ENCODE measurements at places on chromosomes 2 and 18.

GRCh38 chr2:11757101-11757500 lies 10.7 kb downstream of the LPIN1 start:
- ATAC-seq: no peak

- ATAC-seq: peak; percentile 91
Measured at GRCh38 chr2:198371921-198372543, 567.6 kb downstream of the PLCL1 start.

- ATAC-seq: no peak
Measured at GRCh38 chr2:215973954-215974699, 39.2 kb downstream of the MREG start.

DNA sequence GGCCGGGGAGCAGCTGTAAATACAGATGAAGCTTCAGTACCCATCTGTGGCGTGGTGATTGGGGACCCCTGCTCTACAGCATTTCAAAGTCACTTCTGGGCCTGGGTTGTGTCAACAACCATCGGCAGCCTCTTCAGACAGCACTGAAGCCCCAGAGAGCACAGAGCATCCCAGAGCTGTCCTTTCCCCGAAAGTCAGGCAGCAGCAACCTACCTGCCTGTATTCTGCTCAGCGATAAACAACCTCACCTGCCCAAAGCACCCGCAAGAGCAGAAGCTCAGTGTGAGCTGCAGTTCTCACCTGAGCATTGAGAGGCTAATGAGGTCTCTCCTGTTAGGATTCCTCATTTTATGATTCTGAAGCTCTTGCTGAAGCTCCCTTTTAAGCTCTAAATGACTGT lies 19.3 kb downstream of the TRABD2A start:
- no peak for ATAC-seq

DNA sequence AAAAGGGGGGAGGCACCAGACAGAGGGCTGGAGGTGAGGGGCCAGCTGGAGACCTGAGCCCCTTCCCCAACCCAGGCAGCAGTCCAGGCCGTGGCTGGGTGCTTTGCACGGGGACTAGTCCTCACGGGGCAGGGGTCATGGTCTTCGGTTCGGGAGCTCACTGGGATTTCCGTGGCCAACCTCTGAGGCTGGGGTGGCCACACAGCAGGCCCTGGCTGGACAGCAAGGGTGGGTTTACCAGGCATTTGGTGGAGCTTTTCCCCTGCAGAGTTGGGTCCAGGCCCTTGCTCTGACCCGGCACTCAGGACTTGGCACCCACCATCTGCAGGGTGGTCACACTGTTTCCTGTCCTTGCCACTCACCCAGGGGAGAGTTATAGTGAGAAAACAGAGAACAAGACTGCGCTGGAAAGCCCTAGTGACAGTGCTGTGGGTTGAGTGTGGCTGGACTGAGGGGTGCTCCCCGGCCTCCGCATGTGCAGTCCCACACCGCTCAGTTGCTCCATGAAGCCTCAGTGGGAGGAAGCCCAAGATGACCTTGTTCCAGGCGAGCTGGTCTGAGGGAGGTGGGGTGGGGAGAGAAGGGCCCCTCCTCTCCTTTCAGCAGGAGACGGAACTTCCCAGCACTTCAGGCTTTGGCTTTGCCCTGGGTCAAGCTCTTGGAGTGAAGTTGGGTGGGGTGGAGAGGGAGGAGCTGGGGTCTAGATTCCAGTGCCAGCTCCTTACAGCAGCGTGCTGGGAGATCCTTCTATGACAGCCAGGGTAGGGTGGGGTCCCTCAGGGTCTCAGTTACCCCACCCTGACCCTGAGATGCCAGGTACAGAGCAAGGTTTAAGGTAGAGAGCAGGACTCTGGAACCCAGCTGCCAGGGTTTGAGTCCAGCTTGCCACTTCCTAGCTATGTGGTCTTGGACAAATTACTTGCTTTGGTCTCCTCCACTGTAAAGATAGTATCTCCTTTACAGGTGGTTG lies 219.8 kb downstream of the DYSF start:
- ATAC-seq: no peak

DNA sequence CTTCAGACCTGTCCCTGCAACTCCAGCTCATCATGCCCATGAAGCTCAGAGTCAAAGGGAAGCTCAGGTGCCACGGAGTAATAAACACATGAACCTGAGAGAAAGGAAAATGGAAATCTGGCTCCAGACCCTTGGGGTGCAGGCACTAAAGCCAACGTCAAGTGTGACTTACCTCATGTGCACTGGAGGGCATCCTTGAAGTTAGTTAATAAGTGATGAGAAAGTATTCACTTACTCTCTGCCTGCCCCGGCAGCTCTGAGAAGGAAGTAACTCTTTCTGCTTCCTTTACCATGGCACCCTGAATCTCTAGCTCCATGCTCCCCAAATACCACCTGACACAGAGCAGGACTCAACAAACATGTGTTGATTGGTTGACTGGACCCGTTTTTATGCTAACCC lies 21.4 kb upstream of the AGAP1 start:
- no peak for ATAC-seq

DNA sequence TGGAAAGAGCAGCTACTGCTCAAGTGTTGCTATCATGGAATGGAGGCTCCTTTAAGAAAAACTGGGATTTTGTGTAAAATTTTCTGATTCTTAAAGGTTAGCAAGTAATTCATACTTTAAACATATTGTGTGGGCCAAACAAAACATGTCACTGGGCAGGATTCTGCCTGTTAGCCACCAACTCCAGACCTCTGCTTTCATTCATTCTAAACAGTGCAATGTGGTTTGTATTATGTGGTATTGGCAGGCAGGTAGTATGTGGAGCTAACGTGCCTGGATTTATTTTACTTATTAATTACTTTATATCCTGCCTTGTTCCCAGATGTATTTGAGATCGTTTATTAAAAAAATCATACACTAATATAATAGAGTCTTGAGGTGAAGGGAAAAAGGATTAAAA lies 1521.3 kb upstream of the ACVR2A start:
- ATAC-seq: no peak

DNA sequence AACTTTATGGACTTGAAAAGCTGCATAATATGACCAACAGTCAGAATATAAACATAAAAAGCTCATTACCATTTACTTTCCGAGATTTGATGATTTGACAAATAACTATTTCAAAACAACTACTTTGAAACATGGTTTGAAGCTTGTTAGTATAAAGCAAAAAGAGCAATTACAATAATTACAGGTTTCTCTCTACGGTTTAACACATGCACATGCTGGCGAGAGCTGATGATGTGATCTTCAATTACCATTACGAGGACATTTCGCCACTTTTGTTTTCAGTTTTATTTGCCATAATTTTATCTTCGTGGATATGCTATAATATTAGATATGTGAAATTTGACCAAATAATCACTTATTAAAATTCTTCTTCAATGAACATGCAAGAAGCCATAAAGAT lies 270.1 kb downstream of the TCF4 start:
- ATAC-seq: no peak

GRCh38 chr2:164967781-164968228 lies 12.5 kb upstream of the SLC38A11 start:
- ATAC-seq: no peak

GRCh38 chr2:160352500-160352899 lies 141.1 kb downstream of the RBMS1 start:
- no peak for ATAC-seq

GRCh38 chr2:17160594-17160993 lies 357.6 kb downstream of the RAD51AP2 start:
- peak; percentile 88 for ATAC-seq

DNA sequence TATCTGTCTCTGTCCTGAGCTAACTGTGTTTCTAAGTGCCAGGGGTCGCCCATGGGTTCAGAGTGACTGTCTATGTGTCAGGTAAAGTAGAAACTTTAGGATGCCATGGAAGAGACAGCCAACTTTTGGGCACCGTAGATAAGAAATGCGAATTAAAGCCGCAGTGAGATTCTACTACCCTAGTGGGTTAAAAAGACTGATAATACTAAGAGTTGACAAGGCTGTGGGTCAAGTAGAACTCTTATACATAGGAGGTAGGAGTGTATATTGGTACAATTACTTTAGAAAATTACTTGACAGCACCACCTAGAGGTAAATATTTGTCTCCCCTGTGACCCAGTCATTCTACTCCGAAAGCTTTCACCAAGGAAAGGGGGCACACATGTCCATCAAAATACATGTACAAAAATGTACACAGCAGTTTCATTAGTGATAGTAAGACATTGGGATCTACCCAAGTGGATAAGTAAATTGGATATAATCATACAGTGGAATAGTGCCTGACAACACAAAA lies 371.3 kb downstream of the SLC4A3 start:
- ATAC-seq: no peak

- ATAC-seq: no peak
Measured at GRCh38 chr18:13138420-13139139, 80.0 kb upstream of the LDLRAD4 start.

- no peak for ATAC-seq
Measured at GRCh38 chr2:18957909-18958308, 368.5 kb upstream of the NT5C1B start.

DNA sequence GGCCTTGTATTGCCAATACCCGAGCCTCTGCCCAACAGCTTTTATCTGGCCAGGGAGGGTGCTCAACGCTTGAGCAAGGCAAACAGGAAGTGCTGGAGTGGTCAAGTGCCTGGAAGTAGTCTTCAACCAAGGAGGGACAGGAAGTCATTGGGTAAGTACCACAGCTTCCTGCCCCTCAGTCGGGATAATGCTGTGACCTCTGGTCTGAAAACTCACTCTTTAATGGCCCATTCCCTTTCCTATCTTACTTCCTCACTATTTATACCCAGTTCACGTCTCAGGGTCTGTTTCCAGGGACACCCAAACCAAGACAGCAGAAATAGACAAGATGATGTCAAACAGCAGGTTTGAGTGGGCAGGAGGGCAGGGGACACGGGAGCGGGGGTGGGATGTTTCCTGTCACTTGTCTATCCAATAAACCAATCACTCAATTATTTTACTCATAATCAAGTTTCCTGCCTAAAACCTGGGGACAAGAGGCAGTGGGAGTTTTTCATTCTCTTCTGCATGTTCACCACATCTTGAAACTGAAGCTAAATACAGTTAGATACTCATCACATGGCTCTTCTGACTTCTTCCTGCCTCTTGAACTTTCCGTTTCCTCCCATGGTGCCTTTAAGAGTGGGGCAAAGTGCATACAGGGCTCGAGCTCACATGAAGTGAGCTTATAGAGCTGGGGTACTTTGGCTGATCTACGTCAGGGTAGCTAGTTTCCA lies 68.9 kb upstream of the CAB39 start:
- peak; percentile 75 for ATAC-seq

DNA sequence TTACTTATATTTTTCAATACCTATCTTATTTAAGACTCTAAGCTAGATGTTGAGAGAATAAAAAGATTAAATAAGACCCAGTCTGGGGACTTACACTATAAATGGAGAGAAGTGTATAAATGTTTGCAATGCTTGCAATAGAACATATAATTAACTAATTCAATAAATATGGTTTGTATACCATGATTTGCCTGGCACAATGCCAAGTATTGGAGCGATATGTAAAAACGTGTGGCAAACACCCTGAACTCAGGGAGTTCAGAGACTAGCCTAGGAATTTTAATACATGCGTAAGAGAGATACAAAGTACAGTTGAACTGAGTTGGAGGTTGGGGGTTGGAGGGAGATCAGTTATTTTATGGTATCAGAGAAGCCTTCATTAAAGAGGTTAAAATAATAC lies 251.8 kb upstream of the DDX18 start:
- no peak for ATAC-seq

DNA sequence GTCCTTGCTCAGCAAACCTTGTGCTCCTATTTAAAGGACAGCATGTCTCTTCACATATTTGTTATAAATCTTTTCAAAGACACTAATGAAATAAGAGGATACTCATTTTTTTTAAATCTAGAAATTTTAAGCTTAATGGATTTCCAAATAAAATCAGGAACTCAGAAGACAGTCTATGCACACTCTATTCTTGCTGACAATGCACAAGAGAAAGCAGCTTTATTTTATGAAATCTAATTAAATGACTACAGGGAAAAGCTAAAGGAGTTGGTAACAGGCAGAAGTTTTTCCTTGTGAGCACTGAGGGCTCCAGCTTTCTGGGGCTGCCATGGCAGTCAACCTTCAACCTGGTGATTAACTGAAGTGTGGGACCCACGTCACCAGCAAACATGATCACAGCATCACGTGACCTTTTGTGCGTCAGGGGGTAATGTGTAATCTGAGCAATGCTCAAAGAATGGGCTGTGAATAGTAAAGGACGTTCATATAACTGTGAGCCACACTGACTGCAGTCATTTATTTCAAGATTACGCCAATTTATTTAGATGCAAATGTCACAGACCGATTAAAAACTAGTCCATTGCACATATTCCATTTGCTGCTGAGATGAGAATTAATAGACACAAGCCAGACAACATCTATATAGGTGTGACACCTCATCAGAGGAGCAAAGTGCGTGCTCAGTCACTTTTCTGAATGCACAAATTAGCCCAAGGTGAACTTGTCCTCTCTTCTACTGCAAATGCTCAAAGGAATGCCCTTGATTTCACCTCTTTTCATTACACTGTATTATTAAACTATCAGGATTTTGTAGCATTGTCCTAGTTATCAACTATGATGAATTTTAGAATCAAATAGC lies 11.6 kb upstream of the DNER start:
- no peak for ATAC-seq

- no peak for ATAC-seq
Measured at GRCh38 chr2:169964740-169965139, 137.5 kb downstream of the UBR3 start.

DNA sequence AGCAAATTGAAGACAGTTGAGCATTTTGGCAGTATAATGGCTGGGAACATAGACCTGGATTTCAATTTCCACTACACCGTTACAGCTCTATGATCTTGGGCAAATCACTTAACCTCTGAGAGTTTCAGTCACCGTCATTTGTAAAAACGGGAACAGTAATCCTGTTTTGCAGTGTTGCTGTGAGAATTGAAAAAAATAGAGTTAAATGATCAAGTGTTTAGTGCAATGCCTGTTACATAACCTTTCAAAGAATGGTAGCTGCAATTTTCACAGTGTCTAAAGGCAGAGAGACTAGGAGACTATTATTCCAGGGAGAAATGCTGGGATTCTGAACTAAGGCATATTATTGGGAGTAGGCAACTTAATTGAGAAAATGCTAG lies 2.0 kb downstream of the AGPS start:
- ATAC-seq: no peak

All from stimulated activated memory B cell treated with anti-CD40 and anti-IgM and Interleukin-4, amounts not matched to agents 10 μg/mL and 1 μg/mL and 100 μg/mL, for 72 hours (primary cell).